ENCODE measurements at places on chromosomes 2 and 18.

GRCh38 chr18:12443551-12443950 is 35.8 kb downstream of the PRELID3A start:
- no peak for DNase-seq

GRCh38 chr2:27288610-27289009 is 6.4 kb downstream of the TRIM54 start:
- no peak for DNase-seq

GRCh38 chr2:129752176-129752575 is 227.3 kb upstream of the RAB6C start:
- DNase-seq, result no peak

GRCh38 chr2:82428251-82428650 is 2030.8 kb downstream of the SUCLG1 start:
- no peak for DNase-seq

GRCh38 chr2:176122683-176123410 is at the start of gene HOXD9:
HOXD9 (plus strand) TSS chr2:176122719; CDS start chr2:176122769, 50 bp downstream.
- no peak for DNase-seq

- no peak for DNase-seq
Measured at GRCh38 chr2:152676461-152676860, 40.8 kb downstream of the PRPF40A start.

DNA sequence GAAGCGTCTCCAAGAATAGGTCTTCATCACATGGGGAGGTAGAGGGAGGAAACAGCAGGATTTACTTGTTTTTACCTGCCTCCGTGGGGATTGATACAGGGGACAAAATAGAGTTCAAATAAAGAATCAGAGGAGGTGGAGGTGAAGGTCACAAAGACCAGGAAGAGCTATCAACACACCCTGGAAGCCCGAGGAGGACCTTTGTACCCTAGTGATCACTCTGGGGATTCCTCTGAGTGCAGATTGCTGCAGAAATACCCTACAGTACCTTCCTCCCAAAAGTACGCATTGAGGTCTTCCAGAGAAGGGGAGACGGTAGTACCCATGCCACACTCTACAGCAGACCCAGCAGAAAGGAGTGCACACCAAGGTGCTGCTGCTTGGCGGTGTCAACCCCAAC is 44.9 kb downstream of the OSR1 start:
- no peak for DNase-seq

Data from A172 (cell line).